ENCODE measurements at places on chromosomes 1 and 21.

DNA sequence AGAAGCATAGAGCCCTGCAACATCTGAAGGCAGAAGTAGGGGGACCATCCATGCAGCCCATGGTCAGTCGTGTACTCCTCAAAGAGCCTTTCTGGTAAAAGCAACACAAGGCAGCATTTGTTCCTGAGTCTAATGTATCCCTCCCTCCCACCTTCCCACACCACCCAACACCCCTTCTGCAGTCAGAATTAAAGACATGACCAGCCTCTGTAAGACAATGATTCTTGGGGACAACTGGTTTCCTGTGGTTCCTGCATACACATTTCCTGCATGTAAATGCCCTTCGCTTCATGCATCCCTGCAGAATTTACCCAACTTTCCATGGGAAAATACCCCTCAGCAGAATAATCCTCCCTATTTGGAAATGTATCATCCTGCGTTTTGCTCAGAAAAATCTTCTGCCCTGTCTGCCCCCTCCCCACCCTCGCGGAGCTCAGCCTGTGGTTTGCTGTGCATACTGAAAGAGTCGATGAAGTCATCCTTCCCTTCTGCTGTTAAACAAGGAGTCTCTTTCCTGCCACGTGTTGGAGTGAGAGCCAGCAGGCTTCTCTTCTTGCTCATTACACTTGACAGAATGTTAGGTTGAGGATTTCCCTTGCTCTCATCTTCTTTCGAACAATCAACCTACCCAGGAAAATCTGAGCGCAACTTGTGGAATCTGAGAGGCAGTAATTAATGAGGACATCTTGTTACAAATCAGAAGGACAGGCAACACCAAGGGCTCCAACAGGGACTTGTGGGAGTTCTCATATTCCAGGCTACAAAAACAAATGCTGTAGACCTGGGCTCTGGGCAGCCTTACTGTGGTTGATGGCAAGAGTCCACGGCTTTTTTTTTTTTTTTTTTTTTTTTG, 4.7 kb downstream of the TNN start:
- DNase-seq, result peak; percentile 69

DNA sequence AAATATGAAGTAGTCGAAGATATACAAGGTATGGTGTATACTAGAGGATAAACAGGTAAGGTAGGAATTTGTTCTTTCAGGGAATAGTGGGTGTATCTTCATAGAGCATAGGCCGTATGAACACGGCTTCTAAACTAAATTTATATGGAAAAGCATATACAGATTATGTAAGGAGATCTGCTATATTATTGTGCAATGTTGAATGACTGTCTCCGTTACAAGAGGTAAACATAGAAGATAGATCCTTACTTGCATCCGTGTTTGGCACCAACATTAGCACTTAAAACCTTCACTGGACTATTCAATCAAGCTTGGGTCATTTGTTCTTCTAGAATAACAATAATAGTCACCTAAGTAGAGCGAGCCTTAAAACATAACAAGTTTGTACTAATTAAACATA, 45.9 kb downstream of the CLEC20A start:
- DNase-seq, result no peak

DNA sequence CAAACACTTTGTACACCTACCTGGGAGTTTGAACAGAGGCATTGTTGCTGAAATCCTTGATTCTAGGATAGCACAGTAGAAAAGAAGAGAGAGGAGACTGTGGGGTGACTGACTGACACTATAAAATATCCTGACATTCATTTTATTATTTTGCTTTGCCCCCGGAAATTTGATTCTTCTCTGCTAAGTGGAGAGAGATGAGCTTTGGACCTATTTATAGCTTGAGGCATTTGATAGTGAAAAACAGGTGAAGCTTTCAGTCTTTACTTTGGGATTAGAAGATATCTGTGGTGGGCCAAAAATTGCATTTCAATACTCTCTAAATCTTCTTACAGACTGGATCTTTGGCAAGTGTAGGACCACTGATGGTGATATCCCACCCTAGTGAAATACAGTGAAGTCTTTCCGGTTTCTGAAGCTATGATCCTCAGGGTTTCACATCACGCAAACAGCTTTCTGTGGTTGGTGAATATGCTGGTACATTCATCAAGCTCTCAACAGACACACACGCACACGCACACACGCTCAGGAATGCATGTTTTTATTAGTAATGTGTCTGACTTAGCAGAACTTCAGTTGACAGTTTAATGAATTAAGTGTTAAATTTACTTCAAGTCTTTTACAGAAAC, at the start of gene AMPD1:
TSS of gene AMPD1 (minus strand) at position 117 of the 629 bp plus-strand sequence. CDS start at position 42, 75 bp downstream.
- DNase-seq, result peak; percentile 16

- DNase-seq, result peak; percentile 61
These were observed 9.4 kb downstream of the ZCCHC17 start for GRCh38 chr1:31306278-31306677.

- peak; percentile 92 for DNase-seq
These were observed 17.1 kb upstream of the SPSB1 start for GRCh38 chr1:9275567-9276034.

GRCh38 chr1:38690790-38691449, 168.7 kb downstream of the RRAGC start:
- no peak for DNase-seq

- no peak for DNase-seq
These were observed 62.7 kb upstream of the BRINP3 start for GRCh38 chr1:190540366-190540765.
